ENCODE measurements at places on chromosomes 2 and 18.

DNA sequence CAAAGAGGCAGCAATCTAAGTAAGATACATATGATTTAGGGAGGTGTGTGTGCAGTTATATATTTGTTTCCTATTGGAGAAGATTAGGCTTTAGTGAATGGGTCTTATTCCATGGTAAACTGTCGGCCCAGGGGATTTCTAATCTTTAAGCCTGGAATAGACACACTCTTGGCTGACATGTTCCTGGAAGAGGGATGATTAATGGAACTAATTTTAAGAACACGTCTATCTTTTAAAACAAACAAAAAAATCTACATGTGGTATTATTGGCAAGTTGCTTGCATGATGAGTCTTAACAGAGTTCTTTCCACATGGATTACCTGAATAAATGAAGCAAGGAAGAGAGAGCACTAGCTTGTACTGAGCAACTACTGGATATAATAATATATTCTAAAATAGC lies 114.2 kb upstream of the NT5C1B start:
- no peak for DNase-seq

DNA sequence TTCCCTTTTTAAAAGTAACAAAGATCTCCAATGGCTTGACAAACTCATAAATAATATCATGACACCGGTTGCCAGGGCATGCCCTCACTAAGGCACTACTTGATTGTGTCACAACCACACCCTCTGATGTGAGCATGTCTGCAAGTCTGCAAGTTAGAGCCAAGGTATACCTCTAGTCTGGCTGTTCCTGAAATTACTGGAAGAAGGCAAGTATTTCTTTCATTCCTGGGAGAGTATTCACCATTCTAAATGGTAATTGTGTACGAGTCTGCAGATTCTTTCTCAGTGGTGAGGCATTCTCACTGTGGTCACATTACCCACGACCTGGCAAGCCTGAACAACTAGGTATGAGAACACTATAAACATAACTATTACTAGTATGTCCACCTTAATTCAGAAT lies 25.7 kb upstream of the RNU4ATAC start:
- DNase-seq = no peak

GRCh38 chr2:238502088-238502810 lies 75.5 kb downstream of the ASB1 start:
- no peak for DNase-seq

DNA sequence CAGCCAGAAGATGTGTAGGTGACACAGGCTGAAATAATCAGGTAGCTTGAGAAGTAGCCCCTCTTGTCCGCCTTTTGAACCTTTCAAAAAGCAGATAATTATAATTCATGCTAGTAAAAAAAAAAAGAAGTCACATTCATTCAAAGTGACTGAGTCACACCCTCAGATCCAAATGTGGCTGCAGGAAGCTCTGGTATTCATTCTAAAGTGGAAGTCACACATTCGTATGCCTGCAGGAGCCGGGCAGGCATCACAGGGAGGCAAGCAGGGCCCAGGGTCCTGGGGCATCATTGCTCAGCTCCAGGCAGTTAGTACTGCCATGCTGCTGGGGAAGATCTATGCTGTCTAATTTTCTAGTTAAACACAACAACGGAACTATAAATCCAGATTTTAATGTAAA lies 21.7 kb upstream of the RAB11FIP5 start:
- DNase-seq = no peak

DNA sequence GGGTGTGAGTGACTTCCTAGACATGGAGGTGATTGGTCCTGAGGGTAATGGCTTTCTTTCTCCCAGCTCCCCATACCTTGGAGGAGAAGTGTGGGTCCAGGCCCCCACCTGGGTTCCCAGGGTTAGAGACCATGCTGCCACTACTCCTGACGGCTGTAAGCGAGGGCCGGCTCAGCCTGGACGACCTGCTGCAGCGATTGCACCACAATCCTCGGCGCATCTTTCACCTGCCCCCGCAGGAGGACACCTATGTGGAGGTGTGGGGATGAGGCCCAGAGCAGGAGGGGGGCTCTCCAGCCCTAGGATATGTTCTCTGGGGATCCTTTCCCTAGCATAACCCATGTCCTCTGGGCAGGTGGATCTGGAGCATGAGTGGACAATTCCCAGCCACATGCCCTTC lies 21.8 kb downstream of the CAD start:
- DNase-seq = no peak

GRCh38 chr18:24177499-24178133 lies 38.8 kb downstream of the CABYR start:
- no peak for DNase-seq

GRCh38 chr2:232540441-232541041 lies 1.0 kb downstream of the CHRNG start:
- DNase-seq = no peak

- DNase-seq = no peak
These were observed 556.9 kb upstream of the SETBP1 start for GRCh38 chr18:44123743-44124142.

- DNase-seq = no peak
These were observed 36.7 kb downstream of the GULP1 start for GRCh38 chr2:188328419-188328818.

GRCh38 chr2:224027070-224027469 lies 12.0 kb downstream of the SERPINE2 start:
- no peak for DNase-seq

GRCh38 chr2:149536649-149537048 lies 50.9 kb downstream of the MMADHC start:
- DNase-seq = no peak

DNA sequence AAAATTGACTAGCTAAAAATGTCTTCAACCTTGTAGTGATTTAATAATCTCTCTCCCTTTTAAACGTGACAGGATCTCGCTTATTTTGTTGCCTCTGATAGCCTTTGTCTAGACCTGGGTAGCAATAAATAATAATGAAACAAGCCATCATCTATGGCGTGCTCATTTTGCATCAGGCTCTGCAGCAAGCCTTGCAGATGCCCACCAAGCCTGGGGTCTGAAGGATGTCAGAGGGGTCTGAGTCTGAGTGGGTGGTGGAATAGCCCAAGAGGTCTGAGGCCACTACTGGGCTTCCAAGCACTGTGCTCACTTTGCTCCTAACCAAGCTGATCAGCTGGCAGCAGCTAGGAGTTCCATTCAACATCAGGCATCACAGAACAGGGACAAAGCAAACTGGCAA lies 109.4 kb downstream of the GYPC start:
- DNase-seq = no peak

DNA sequence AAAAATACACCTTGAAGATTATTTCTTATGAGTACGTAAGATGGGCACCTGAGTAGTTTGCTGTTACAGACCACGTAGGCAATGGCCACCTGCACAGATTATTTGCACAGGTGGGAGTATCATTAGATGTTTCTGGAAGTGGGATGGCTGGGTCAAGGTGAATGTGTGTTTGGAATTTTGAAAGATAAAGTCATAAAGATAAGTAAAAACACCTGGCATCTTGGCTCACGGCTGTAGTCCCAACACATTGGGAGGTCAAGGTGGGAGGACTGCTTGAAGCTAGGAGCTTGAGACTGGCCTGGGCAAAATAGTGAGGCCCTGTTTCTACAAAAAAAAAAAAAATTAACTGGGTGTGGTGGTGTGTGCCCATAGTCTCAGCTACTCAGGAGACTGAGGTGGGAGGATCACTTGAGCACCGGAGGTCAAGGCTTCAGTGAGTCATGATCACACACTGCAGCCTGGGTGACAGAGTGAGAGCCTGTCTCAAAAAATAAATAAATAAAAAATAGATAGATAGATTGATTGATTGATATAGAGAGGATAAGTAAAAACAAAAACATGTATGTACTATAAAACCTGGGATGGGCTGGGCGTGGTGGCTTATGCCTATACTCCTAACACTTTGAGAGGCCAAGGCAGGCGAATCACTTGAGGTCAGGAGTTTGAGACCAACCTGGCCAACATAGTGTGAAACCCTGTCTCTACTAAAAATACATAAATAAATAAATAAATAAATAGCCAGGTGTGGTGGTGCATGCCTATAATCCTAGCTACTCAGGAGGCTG lies 30.4 kb downstream of the ODC1 start:
- no peak for DNase-seq

GRCh38 chr2:200379481-200380090 lies 73.1 kb downstream of the SPATS2L start:
- DNase-seq = no peak

DNA sequence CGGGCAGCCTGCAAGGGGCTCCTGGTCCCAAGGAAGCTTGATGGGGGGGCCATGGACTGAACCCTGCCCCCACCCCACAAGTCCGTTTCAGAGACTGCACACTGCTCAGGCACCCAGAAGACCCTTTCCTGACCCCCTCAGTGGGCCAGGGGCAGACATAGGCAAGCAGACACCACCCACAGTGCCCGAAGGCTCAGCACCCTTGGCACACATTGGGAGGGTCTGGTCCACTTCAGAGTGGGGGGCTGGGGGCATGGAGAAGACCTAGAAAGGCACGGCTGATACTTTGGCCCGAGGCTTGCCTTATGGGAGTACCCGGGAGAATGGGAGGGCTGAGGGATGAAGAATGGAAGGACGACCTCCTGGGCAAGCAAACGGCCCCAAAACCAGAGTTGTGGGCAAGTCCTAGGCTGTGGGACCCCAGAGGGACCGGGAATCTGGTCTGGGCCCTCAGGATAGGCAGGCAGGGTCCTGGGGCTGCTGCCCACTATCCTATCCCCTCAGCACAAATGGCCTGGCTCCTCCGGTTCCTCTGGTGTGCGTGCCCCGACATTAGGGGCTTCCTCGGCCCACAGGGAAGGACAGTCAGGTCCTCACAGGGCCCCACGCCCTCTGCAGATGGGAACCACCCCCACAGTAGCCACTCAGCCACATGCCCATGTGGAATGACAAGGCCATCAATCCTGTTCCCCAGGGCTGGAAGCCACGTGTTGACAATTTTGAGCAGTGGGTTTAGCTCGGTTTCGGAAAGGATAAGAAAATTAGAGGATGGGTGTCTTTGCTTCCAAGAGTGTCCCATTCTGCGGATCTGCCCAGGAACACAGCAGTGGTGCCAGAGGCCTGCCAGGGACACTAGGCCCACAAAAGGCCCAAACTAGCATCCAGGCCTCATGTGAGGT lies 15.0 kb upstream of the GPC1 start:
- no peak for DNase-seq

DNA sequence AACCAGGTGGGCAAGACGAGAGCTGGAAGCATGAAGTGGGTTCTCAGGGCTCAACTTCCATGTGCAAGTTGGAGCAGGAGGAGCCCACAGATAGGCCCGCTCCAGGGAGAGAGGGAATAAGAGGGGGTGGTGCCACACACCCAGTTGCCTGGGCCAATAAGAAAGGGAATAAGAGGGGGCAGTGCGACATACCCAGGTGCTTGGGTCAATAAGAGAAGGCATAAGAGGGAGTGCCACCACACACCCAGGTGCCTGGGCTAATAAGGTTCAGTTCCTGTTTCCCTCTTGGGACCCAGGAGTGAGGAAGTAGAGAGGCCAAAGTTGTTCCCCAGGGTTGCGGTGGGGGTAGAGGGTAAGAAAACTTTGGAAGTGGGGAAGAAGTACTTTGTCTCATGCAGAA lies 127.5 kb downstream of the LAMA3 start:
- no peak for DNase-seq

GRCh38 chr18:53689886-53690285 lies 534.6 kb downstream of the MBD2 start:
- DNase-seq = no peak

GRCh38 chr2:102509749-102510148 lies 36.7 kb downstream of the SLC9A4 start:
- no peak for DNase-seq

DNA sequence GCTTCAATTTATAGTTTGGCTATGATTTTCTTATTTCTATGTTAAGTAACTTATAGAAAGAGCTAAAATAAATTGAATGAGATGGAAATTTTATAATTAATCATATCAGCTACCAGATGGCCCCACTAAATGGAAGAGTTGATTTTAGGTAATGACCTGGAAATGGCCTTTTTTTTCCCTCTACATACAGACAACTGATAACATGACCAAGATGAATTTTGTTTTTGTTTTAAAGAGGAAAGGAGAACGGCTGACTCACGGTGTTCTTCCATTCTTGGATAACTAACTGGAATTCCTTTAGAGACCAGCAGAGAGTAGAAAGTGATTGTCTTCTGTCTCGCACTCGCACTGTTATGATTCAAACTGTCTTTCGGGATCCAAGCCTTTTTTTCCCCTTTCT lies 91.0 kb downstream of the TMEM185B start:
- DNase-seq = no peak

- no peak for DNase-seq
These were observed 848.8 kb upstream of the KLHL29 start for GRCh38 chr2:22536133-22536532.

- DNase-seq = no peak
These were observed 312.8 kb upstream of the THSD7B start for GRCh38 chr2:136452528-136452927.

GRCh38 chr2:238669581-238670080 lies 178.3 kb upstream of the TWIST2 start:
- DNase-seq = no peak

DNA sequence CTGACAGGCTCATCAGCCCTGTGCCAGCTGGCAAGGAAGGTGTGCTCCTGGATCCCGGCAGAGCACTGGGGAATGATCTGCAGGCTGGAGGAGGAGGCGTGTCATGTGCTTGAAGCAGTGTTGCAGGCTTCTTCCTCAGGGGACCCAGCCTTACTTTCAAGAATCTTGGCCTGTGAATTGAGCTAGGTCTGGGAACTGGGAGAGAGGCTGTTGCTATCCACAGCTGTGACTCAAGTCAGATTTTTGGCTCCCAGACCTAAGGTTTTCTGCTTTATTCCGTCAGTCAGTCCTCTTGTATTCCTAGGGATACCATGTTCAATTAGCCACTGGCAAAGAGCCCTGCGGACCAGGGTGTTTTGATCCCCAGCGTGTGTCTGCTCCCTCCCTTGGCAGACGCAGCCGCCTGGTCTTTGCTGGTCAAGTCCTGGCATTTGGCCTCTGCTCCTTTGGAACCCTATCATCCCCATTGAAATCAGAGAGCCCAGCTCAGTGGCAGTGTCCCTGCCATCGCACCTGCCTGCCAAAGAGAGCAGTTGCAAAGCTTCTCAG lies 32.4 kb downstream of the ASB1 start:
- DNase-seq = no peak

DNA sequence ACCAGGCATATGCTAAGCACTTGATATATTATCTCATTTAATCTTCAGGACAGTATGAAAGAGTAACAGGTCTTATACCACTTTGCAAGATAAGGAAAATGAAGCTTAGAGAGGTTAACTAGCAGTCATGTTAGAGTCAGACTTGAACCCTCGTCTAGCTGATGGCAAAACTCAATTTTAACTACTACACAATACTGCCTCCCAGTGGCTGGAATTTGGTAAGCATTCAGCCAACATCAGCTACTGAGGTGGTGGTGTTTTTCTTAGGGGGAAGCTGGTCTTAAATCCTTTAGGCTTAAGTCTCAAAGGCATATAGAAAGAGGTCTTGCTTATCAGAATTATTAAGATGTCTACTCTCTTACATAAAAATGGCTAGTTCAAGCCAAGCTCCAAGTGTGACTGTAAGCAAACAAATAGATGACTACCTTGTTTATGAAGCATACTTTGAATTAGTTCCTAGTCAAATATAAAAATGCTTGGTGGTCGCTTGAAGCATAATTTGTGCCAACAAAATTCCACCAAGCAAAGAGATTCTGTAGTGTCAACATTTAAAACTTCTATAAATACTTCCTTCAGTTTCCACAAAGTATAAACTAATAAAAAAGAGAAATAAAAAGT lies 325.4 kb upstream of the FIGN start:
- no peak for DNase-seq

GRCh38 chr2:885230-886071 lies 65.2 kb upstream of the SNTG2 start:
- DNase-seq = no peak

GRCh38 chr2:163943403-163944346 lies 207.9 kb upstream of the FIGN start:
- no peak for DNase-seq

- no peak for DNase-seq
These were observed 237.3 kb downstream of the OSR1 start for GRCh38 chr2:19120941-19121750.
